ENCODE measurements at places on chromosomes 3 and 15.

GRCh38 chr15:61653110-61653509, 407.1 kb downstream of the VPS13C start:
- no peak for DNase-seq

DNA sequence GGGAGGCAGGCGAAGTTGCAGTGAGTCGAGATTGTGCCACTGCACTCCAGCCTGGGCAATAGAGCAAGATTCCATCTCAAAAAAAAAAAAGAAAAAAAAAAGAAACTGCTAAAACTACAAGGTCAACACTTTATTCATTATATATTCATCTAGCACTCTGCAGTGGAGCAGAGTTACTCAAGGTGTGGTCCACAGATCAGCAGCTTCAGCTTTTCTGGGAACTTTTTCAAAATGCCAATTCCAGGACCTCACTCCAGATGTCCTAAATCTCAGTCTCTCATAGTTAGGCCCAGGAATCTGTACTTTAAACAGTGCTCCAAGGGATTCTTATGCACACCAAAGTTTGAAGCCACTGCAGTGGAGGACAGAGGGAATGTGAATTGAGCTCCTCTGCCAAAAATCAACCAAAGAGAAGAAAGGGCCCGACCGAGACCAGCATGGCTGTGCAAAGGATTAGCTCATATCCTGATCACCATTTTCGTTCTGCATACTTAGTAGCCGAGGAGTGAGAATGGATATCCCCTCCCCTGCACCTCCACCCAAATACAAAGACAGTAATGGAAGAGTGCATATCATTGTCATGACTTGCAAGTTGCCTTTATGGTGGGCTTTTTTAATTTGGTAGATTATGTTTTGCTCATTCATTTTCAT, 201.9 kb downstream of the MEX3B start:
- DNase-seq = no peak

GRCh38 chr3:193941486-193941885, 194.5 kb upstream of the HES1 start:
- no peak for DNase-seq

- DNase-seq = peak; percentile 11
Measured at GRCh38 chr3:197394464-197395321, 96.3 kb upstream of the DLG1 start.

- peak; percentile 6 for DNase-seq
Measured at GRCh38 chr15:44535523-44536301, 1.2 kb upstream of the EIF3J start.

DNA sequence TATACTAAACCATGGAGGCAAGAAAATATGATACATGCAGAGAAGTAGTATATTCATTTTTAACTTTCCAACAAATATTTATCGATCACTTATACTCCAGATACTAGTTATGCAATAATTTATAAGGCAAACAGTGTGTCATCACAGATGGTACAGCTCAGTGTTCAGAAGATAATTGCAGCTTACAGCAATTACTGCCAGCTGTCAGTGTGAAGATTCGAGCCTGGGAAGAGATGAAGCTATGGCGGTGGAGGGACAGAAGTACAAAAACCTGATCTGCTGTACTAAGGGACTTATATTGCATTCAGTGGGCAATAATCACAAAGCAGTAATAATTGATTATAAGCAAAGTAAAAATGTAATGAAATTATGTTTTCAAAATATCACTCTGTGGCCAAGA, 170.6 kb upstream of the EPHA3 start:
- no peak for DNase-seq

- no peak for DNase-seq
Measured at GRCh38 chr3:189773056-189773455, 141.9 kb downstream of the TP63 start.

DNA sequence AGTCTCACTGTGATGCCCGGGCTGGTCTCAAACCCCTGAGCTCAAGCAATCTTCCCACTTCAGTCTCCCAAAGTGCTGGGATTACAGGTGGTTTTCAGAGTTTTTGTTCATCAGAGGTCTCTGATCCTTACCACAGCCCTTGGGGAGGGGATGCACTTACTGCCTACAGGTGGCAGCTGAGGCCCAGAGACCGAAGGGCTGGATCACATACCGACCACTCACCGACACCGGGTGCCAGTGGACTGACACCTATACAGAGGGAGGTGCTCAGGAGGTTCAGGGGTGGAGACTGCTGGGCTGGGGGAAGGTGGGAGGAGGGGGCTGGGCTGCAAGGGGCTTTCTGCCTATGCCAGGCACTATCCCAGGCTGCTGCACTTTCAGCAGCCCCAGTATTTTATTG, 19.5 kb downstream of the DUSP7 start:
- DNase-seq = no peak

GRCh38 chr3:31039145-31039544, 144.7 kb upstream of the GADL1 start:
- DNase-seq = no peak

DNA sequence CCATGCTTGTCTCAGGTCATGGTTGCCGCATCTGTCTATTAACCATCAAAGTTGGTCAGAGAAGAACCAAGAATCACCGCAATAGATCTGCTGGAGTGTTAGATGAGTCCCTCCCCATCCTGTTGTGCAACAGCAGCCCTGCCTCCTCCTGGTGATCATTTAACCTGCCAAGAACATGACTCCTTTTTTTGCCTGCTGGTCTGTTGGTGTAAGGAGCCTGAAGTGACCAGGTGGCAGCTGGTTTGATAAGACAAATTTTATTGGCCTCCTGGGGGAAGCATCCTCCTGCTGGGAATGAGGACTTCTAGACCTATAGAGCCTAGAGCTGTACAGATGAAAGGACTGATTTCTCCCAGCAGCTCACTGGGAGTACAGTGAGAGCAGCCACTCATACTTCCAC, 43.5 kb upstream of the RAF1 start:
- no peak for DNase-seq

- DNase-seq = no peak
Measured at GRCh38 chr15:62983956-62984355, 58.6 kb upstream of the TPM1 start.

- DNase-seq = no peak
Measured at GRCh38 chr3:195118671-195119070, 152.3 kb downstream of the XXYLT1 start.

GRCh38 chr3:16343101-16343500, 78.1 kb downstream of the OXNAD1 start:
- DNase-seq = no peak

DNA sequence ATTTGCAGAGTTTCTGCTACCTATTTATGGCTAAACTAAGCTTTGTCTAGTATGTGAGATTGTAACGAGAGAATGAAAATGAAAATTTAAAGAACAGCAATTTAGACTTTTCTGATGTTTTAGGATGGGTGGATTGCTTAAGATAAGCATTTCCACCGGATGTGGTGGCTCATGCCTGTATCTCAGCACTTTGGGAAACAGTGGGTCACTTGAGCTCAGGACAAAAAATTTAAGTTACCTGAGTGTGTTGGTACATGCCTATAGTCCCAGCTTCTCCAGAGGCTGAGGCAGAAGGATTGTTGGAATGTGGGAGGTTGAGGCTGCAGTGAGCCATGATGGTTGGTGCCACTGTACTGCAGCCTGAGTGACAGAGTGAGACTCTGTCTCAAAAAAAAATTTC, 3.3 kb downstream of the PPP4R2 start:
- DNase-seq = no peak

DNA sequence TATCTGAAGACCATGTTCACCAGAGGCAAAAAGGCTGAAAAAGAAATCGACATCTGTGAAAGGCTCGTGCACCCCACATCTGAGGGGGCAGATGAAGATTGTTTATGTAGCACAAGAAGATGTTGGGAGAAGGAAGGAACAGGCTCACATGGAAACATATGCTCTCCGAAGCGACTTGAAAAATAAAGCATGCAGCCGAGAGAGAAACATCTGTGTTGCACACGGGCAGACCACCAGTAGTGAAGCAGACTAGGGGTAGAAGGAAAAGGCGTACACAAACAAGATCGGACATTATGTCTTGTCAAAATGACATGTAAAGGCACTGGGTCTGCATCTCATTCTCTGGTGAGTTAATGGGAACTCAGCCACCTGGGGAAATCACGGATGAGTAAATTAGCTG, 356.5 kb downstream of the ZIC4 start:
- no peak for DNase-seq

- no peak for DNase-seq
Measured at GRCh38 chr15:63349156-63349555, 32.5 kb downstream of the CA12 start.

DNA sequence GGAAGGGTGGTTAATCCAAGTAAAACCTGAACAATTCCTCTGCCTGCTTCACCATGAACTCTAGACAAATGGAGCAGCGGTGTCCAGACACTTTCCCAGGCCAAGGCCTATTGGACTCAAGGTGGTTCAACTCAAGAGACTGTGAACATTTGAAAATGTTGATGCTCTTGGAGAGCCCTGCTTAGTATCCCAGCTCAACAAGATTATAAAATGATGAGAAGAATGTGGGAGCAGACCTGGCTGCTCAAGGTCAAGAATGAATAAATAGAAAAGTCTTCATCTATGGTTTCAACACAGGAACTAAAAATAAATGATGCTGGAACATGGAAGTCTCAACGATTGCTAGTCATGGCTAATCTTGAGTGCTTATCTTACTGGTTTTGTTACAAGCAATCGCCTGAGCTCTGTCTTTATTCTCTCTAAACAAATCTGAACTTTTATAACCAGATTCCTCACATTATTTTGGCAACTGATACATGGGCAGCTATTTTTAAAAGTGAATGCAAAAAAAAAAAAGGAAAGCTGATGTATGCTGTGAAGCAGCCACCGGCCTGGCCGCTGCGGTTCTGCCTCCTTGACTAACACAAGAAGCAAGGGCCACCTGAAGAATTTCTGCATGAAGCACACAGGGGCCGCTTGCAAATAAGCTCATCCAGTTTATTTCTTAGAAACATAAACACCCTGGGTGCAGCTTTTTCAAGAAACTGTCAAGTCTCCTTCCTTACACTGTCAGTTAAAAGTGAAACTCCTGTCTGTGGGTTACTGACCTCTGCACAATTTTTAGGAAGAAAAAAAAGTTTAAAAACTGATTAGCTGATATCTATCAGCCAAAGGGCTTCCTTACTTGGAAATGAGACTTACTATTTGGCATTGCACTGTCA, 120.1 kb upstream of the ARHGEF3 start:
- no peak for DNase-seq

DNA sequence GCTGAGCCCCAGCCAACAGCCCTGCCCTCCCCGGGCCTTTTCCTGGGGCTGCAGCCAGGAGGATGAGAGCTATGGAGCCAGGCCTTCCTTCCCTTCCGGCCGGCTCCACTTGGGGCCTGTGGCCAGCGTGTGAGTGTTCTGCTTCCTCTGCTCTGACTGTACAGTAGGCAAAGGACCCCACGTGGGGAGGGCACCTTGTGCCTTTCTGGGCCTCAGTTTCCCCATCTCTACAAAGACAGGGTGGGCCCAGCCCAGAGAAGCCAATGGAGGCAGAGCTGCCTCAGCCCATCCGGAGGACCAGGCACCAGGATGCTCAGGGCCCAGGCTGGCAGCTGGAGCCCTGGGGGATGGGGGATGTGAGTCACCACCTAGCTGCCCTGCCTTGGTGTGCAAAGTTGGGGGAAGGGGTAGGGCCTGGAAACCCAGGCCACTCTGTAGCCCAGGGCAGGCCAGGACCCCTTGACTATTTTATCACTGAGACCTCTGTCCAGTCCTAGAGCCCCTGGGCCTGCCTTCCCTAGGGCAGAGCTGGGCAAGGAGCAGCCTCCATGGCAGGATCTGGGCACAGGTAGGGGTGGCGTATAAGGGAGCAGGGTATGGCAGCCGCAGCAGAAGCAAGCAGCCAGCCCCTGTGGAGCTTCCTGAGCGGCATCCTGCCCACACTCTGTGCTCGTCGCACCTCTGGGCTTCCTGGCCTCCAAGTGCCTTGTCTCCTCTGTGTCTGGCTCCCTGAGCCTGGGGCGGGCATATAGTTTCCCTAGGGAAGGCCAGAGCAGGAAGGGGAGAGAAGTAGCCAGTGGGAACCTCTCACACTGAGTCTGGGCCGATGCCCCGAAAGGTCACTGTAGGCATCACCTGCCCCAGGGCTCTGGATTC, 1.8 kb downstream of the PSTPIP1 start:
- DNase-seq = no peak

DNA sequence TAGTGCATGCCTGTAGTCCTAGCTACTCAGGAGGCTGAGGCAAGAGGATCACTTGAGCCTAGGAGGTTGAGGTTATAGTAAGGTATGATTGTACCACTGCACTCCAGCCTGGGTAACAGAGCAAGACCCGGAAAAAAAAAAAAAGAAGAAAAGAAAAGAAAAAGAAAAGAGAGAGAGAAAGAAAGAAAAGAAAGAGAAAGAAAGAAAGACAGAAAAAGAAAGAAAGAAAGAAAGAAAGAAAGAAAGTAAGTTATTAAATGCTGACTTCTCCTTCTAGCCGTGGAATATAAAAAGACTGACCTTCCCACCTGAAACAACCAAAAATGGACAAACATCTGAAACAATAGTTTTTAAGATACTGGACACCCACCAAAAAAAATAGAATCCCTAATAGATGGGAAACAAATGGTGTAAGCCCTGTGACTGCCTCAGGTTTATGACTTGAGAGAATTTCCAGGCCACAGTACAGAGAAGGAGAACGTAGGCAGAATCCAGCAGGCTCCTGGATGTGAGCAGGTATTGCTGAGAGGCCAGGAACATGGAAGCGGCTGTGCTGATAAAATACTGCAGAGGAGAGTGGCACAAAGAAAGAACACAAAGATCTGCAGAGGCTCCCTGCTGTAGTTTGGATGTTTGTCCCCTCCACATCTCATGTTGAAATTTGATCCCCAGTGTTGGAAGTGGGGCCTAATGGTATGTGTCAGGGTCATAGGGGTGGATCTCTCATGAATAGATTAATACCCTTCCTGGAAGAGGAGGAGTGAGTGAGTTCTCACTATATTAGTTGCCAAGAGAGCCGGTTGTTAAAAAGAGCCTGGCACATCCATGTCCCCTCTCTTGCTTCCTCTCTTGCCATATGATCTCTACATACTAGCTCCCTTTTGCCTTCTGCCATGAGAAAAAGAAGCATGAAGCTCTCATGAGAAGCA, 41.8 kb upstream of the PRSS50 start:
- no peak for DNase-seq

DNA sequence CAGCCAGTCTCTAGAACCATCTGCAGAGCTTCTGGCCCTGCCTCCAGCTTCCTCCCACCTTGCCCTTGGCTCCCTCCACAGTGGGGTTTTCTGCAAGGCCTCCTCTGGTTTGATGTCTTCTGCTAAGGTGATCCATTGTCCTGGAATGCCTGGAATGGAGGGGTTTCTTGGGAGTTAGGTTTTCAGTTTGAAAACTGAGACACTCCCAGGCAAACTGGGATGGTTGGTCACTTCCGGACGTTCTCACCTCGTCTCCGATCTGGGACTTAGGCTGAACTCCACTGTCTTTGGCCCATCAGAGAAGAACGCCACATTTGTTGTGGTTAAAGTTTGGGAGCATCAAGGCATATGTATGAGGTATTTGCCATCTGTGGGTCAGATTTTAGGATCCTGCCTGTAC, 77.4 kb upstream of the KLHL25 start:
- DNase-seq = no peak

GRCh38 chr15:92656089-92656488, 514 bp upstream of the FAM174B start:
- DNase-seq = no peak

- no peak for DNase-seq
Measured at GRCh38 chr15:70604666-70605315, 158.6 kb downstream of the UACA start.

GRCh38 chr15:97567411-97567810, 393.1 kb upstream of the ARRDC4 start:
- no peak for DNase-seq

- DNase-seq = no peak
Measured at GRCh38 chr3:155984791-155985417, 114.5 kb downstream of the GMPS start.
